ENCODE measurements at places on chromosomes 1 and 21.

- peak; percentile 84 for DNase-seq
These were observed at the start of gene ALDH9A1 for GRCh38 chr1:165697881-165698760. Gene ALDH9A1 (minus strand): TSS chr1:165698562. CDS start chr1:165698558, 4 bp downstream.

GRCh38 chr1:2525572-2525919 lies 850 bp downstream of the PANK4 start:
- DNase-seq = no peak

GRCh38 chr1:157390651-157391050 lies 161.7 kb downstream of the FCRL5 start:
- peak; percentile 55 for DNase-seq

DNA sequence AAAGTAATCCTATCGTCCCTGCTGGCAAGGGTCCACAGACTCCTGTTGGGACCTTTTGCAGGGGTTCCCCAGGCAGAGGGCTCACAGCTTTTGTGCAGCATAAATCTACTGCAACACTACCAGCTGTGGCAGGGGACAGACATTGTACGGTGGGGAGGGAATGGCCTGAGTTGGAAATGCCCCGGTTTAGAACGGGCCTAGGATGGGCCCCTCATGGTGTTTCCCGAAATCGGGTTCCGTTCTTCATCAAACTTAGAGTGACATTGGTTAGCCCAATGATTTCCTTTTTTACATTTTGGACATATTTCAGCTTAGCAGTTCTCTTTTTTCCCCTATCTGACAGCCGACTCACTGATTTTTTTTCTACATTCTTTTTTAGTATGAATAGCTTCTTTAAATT lies 26.5 kb upstream of the SAMD11 start:
- no peak for DNase-seq

DNA sequence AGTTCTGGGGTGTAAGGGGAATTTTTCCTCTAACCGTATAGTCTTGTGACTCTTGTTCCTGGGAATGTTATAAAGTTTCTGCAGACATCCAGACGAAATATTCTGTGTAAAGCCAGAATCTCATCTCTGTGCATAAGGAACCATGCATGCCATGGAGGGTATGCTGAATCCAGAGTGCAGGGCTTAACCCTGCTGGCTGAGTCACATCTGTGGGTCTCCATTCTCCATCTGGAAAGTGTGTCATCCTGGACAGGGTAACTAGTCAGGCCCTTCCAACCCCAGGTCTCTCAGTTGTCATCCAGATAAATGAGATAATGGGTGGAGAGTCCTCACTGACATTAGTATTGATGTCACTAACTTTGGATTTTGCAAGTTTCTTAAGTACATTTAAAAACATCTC lies 48.8 kb downstream of the ATP5PO start:
- peak; percentile 24 for DNase-seq

GRCh38 chr1:53963460-53963859 lies 17.3 kb downstream of the LRRC42 start:
- no peak for DNase-seq

DNA sequence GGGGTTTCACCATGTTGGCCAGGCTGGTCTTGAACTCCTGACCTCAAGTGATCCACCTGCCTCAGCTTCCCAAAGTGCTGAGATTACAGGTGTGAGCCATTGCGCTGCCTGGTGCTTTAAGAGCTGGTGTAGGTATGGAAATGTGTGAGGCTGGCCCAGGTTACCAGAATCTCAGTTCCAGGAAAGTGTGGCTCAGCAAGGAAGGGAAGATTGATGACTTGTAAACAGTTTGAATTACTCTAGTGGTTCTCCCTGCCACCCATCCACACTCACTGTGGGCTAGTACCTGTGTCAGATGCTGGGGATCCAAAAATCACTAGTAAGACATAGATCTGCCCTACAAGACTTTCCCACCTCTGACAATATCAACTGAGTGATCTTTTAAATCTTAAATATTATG lies 34.5 kb upstream of the SLC35D1 start:
- DNase-seq = no peak

DNA sequence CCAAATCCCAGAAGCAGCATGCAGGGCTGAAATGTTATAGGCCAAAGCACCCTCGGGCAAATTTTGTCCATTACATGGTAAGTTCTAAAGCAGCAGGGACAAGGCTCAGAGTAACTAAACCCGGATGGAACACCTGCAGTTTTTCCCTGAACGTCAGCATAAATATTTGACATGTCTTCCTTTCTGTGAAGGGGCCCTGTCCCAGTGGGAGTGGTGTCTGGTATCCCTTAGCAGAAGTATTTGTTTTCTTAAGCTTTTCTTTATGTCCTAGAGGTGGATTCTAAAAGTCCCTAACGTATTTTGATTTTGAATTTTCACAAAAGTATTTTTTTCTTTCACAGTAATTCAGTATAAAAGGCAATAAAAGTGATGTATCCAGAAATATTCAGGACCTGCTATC lies 223.9 kb downstream of the ST6GALNAC3 start:
- DNase-seq = no peak

GRCh38 chr1:37438869-37439343 lies 35.5 kb upstream of the ZC3H12A start:
- DNase-seq = no peak

Measured in H54 (cell line).